Activated naive CD8-positive, alpha-beta T cell treated with anti-CD3 and anti-CD28 coated beads, Interleukin-2, amount 50 U/mL, for 16 hours (primary cell): ENCODE measurements at places on chromosomes 2 and 18.

GRCh38 chr2:190713471-190713870 lies 64.6 kb downstream of the NAB1 start:
- no peak for DNase-seq

- DNase-seq, result no peak
Measured at GRCh38 chr2:195479407-195479806, 177.6 kb upstream of the SLC39A10 start.

- no peak for DNase-seq
Measured at GRCh38 chr2:67997903-67998302, 64.9 kb downstream of the C1D start.

DNA sequence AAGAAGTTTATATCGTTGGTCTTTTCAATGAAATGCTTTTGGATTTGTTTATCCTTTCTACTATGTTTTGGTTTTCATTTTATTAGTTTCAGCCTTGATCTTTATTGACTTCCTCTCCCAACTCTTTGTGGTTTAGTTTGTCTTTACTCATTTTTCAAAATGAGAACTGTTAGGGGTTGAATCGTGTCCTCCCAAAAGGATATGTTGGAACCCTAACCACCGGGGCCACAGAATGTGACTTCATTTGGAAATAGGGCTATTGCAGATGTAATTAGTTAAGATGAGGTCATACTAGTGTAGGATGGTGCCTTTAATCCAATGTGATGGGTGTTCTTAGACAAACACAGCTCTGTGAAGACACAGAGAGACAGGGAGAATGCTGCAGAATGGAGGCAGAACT lies 60.4 kb upstream of the IL1R2 start:
- no peak for DNase-seq

- DNase-seq, result no peak
Measured at GRCh38 chr2:102085238-102085637, 57.3 kb upstream of the IL1R1 start.

DNA sequence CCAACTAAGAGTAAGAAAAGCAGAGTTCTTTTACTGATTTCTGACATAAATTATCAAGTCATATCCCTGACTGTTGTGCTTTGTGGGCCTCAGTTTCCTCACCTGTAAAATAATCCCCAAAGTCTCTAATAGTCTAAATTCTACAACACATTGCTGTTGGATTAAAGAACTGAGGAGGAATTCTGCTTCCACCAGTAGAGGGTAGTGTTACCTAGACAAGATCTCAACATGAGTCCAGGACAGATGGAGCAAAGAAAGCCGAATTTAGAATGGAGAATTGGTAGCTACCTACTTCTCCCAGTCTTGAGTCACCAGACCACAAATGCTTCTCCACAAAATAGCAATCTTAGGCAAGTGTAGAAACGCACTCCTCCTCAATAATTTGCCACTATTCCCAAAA lies 462.5 kb upstream of the FSHR start:
- no peak for DNase-seq

DNA sequence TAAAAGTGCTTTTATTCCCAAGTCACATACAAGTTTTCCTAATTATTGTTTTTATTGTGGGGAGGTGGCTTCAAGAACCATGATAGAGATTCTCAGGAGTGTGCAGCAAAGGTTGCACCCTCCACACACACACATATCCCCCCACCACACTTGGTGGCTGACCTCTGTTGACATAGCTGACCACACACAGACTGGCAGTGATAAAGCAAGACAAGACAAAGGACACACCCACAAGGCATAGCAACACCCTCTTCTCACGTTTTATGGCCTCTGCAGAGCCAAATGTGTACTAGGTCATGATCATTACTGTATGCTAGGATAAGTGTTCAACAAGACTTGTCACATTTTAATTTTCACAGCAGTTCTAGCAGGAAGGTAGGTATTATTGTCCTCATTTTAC lies 143.0 kb upstream of the EPC2 start:
- DNase-seq, result no peak

DNA sequence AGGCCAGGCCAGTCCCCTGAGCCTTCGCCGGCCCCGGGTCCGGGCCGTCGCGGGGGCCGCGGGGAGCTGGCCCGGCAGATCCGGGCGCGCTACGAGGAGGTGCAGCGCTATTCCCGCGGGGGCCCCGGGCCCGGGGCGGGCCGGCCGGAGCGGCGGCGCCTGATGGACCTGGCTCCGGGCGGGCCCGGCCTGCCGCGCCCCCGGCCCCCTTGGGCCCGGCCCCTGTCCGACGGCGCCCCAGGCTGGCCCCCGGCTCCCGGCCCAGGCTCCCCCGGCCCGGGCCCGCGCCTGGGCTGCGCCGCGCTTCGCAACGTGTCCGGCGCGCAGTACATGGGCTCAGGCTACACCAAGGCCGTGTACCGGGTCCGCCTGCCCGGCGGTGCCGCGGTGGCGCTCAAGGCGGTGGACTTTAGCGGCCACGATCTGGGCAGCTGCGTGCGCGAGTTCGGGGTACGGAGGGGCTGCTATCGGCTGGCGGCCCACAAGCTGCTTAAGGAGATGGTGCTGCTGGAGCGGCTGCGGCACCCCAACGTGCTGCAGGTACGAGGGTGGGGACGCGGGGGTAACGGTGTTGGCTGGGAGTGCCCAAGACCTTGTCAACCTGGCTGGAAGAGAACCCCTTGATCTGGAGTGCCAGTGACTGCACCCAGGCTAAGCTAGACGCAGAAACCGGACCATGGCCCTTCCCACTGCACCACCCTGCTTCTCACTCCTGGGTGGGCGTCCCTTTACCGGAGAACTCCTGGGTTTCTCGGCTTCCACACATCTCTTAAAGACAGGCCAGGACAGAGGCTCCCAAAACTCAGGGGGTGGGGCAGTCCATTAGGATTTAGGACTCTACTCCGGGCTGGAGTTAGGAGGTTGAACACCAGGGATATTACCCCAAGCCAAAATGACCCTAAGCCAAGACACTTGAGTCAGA lies 739 bp downstream of the PKDCC start:
- DNase-seq, result no peak

DNA sequence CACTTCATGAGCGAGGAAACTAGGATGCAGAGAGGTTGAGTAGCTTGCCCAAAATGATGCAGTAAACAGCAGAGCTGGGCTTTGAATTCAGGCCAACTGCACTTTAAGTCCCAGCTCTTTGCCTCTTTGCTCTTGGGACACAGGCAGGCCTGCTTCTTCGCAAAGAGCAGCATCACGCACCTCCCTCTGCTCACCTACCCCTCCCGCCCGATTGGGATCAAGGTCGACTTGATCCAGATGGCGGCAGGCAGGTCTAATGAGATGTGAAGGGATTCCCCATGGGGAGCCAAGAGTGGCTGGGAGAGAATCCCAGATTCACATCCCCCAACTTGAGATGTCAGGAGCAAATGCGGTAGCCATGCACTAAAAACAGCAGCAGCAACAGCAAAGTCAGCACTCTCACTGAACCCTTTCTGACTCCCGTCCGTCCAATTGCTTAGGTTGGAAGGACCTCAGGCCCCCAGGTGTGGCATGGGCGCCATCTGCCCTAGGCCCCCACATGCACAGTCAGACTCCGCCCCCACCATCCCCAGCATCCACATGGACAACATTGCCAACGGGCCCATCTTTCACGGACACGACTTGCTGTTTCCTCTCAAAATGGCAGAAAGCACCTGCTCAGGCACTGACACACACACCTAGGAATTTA lies 84.3 kb upstream of the MAP4K4 start:
- no peak for DNase-seq

GRCh38 chr2:233173115-233173514 lies 78.4 kb upstream of the ATG16L1 start:
- no peak for DNase-seq

GRCh38 chr2:23447405-23447804 lies 62.4 kb downstream of the KLHL29 start:
- no peak for DNase-seq

- peak; percentile 63 for DNase-seq
Measured at GRCh38 chr2:219541611-219542180, 1.9 kb downstream of the CHPF start.

DNA sequence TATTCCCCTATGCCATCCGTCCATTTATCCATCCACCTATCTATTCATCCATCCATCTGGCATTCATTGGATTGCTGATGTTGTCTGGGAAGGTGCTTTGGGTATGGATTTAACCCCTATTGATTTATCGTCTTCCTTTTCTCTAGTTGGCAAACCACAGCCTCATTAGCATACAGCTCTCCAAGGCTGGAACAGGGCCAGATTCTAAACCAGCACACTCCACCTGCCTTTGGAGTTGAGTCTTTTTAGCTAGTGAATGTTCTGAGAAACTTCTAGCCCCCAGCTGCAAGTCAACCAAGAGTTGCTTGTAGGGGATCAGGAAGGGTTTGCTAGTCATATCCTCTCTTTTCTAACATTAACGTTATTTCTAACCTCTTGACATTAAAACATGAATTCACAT lies 90.7 kb downstream of the NRP2 start:
- no peak for DNase-seq

DNA sequence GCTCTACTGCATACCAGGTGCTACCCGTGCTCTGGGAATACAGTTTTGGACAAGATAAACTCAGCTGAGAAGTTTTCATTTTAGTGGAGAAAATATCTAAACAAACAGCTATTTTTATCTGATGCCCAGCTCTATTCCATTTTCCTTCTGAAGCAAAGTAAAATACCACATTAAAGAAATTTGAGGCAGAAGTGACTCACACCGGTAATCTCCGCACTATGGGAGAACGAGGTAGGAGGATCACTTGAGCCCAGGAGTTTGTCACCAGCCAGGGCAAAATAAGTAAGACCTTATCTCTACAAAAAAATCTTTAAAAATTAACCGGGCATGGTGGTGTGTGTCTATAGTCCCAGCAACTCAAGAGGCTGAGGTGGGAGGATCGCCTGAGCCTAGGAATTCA lies 416.2 kb upstream of the LYPD1 start:
- no peak for DNase-seq

- no peak for DNase-seq
Measured at GRCh38 chr2:113406114-113406513, 31.4 kb upstream of the ZNG1B start.

GRCh38 chr2:54673501-54673998 lies 49.9 kb upstream of the EML6 start:
- no peak for DNase-seq
